Activated T-cell treated with anti-CD3 and anti-CD28 coated beads, Interleukin-2, amount 50 U/mL, for 72 hours (primary cell): ENCODE measurements at places on chromosomes 12 and 14.

- peak; percentile 16 for DNase-seq
Observed at GRCh38 chr14:69090187-69090789, 62.6 kb downstream of the DCAF5 start.

DNA sequence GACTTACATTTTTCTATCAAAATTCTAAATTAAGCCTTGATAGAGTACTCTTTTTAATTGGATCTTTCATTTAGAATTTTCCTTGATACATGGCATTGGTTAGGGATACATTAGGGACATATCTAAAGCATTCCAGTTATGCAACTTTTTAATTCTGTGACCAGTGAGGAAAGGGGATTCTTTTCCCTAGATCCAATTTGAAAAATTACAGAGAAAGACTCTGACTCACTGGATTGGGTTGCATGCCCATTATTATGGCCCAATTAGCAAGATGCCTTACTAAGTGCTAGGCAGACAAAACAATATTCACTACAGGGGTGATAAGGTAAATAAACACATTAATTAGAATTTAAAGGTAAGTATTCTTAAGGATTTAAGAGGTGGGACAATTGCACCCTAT lies 5.2 kb upstream of the RAD52 start:
- DNase-seq: no peak

GRCh38 chr12:66709893-66710292 lies 31.0 kb upstream of the GRIP1 start:
- no peak for DNase-seq

DNA sequence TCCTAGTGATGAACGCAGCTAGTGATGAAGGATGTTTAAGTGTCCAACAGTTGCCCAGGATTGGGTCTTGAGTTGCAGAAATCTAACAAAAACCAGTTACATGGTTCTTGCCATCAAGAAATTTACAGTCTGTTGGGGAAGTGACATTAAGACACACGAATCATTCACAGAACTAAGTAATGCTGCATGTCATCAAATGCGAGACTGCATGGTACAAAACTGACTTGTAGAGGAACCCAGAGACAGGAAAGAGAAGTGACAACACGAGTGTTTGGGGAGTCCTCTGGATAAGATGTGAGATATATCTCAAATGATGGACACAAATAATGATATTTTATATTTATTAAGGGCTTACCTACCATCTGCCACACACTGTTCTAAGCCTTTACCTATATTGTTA lies 6.1 kb upstream of the SYNE3 start:
- DNase-seq: no peak
